CD8-positive, alpha-beta T cell (primary cell): ENCODE measurements at places on chromosomes 2 and 18.
A peak's percentile ranks its signal among the peaks of the same experiment; 100 is the strongest.

GRCh38 chr2:134845719-134846118 is 7.3 kb downstream of the ACMSD start:
- DNase-seq: no peak

- no peak for DNase-seq
Measured at GRCh38 chr2:209525331-209525730, 101.5 kb downstream of the MAP2 start.

- no peak for DNase-seq
Measured at GRCh38 chr2:239967553-239968036, 57.5 kb downstream of the NDUFA10 start.

- no peak for DNase-seq
Measured at GRCh38 chr2:57906152-57906732, 140.4 kb upstream of the VRK2 start.

GRCh38 chr2:119259296-119259860 is 35.7 kb downstream of the STEAP3 start:
- DNase-seq: no peak

GRCh38 chr2:206256706-206257205 is 17.7 kb upstream of the ZDBF2 start:
- DNase-seq: no peak

DNA sequence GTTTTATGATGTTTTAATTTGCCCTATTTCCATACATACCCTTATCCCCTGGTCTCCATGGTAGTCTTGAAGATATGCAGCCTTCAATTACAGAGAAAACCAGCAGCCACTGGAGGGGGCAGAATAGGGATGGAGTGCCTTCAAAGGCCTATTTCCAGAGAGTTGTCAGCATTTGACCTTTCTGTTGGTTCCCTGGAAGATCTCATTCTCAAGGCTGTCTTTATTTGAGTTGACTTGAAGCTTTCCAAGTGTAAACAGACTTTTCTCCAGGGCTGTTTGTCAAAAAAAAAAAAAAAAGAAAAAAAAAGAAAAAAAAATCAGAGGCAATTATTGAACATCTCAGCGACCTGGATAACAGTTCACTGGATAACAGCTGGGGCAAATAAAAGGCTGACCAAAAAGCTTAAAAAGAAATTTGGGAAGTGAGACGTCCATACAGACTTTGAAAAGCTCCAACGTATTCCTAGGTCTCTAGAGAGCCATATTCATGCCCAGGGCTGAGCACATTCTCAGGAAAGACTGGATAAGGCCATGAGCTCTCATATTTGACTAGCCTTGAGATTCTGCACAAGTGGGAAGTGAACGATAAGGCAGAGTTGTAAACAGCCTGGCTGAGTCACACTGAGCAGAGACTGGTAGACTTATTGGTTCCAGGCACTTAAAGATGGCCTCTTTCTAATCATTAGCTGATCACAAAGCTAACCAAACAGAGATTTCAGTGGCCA is 126.6 kb downstream of the VAPA start:
- no peak for DNase-seq

GRCh38 chr2:105857076-105857740 is 112.5 kb downstream of the NCK2 start:
- DNase-seq: peak; percentile 50
